Spinal cord (tissue), 10 donors: ENCODE measurements at places on chromosomes 7 and 10. TPM values are rescaled to one million over a fixed set of nuclear protein-coding genes. Genes with fewer than 3 reads are reported as not detected.

MYO1G gene
- total RNA-seq: 1.4 TPM

ADARB2 gene
- total RNA-seq: 4.1 TPM

MYOF gene
- 45.8 TPM for total RNA-seq

FAM25C gene
- total RNA-seq: not detected

EGR2 gene
- total RNA-seq: 3.9 TPM

SLC18A2 gene
- 1.9 TPM for total RNA-seq

WAPL gene
- 42.6 TPM for total RNA-seq

EFCAB10 gene
- 5.2 TPM for total RNA-seq

POU6F2 gene
- total RNA-seq: 1.3 TPM

ADRB1 gene
- total RNA-seq: 3.2 TPM

SFMBT2 gene
- total RNA-seq: 23.8 TPM

METTL27 gene
- 0.79 TPM for total RNA-seq

LSM8 gene
- total RNA-seq: 48.1 TPM

PNLIPRP1 gene
- not detected for total RNA-seq

FOXI2 gene
- 0.17 TPM for total RNA-seq

- DNase-seq: no peak
Observed at GRCh38 chr10:108848046-108848445, 1075.3 kb downstream of the XPNPEP1 start.

GRCh38 chr7:39937366-39938153, 12.5 kb upstream of the CDK13 start:
- no peak for DNase-seq

DNA sequence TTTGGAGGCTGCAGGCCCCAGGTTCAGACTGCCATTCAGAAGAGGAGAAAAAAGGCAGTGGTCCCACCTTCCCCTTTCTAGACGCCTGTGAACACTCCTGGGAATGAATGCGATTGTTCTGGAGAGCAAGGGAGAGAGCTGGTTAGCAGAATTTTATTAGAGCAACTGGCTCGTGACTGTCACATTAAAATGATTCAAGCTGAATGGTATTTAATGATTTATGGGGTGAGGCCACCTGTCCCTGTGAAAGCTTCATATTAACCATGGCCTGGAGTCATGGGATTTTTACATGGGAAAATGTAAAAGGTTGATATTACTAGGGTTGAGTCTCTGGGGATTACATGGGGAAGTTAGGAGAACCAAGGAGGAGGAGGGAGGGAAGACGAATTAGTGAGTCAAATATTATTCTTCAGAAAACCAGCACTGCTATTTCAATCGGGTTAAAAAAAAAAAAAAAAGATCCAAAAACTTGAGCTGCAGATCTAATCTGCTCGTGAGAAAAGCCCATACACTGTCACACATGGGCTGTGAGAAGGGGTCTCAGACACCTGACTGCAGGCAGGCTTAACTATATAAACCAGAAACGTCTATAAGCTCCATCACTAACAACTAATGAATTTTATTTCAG, 8.3 kb downstream of the CXCL12 start:
- peak; percentile 43 for DNase-seq

GRCh38 chr10:101285519-101286070, 56.3 kb upstream of the LBX1 start:
- DNase-seq: no peak

GRCh38 chr7:13872709-13873108, 116.8 kb downstream of the ETV1 start:
- DNase-seq: no peak

GRCh38 chr7:151014950-151015349, 9.3 kb downstream of the ATG9B start:
- no peak for DNase-seq

DNA sequence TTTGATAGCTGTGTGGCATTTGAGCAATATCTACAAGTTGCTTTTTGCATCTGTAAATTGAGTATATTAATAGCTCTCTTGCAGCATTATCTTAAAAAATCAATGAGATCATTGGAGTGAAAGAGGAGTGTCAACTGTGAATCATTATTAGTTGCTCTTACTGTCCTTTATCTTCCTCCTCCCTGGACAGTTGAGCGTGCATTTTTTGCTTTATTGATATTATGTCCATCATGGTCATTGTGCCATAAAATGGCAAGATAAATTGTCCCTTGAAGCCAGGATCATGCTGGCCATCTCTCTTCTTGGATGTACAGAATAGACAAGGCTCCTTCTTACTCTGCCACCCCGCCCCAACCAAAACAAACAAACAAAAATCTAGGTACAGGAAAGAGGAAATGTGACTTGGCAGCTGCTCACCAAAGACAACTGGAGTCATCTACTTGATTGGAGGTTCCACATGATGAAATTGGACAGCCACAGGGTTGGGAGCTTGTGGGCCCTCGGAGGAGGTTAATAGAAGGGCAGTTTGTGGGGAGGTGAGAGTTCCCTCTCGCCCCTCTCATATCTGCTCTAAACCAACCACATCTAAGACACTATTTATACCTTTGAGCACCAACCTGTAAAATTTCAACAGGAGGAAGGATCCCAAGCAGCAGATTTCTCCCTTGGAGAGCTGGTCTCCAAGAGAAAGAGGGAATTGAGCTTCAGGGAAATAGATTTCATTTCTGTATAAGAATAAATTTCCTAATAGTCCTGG, 252.7 kb downstream of the SKIDA1 start:
- no peak for DNase-seq

- DNase-seq: no peak
Observed at GRCh38 chr7:105600720-105601550, 19.6 kb upstream of the EFCAB10 start.

GRCh38 chr10:102775935-102776669, 32.4 kb downstream of the WBP1L start:
- DNase-seq: no peak

DNA sequence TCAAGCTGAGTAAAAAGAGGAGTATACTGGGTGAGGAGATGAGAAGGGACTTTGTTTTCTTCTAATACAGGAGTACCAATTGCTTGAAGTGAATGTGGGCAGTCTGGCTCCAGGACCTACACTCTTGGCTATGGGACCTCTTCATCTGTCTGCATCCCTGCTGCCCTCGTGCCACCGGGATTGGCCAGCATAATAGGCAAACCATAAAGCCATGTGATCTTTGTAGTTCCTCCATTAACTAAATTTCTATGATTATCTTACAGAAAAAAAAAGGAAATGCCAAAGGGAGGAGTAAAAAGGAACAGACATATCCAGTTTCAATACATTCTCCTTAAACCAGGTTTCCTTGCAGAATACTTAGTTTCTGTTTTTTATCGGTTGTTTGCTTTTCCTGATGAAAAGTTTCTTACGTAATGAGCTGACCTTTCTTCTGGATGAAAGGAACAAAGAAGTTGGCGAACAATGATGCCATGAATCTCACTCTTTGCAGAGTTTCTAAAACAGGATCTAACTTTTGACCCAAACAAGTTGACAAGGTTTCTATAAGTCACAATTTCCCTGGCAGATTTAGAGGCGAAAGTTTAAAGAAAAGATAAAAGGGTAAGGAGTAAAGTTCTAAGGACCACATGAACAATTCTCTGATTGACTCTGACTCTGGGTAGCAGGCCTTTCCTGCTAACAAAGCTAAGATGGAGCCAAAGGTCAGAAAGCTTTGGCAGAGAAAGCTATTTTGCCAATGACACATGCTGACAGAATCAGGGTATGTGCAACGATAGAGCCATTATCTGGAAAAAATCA, 54.1 kb downstream of the LAMB1 start:
- DNase-seq: no peak

DNA sequence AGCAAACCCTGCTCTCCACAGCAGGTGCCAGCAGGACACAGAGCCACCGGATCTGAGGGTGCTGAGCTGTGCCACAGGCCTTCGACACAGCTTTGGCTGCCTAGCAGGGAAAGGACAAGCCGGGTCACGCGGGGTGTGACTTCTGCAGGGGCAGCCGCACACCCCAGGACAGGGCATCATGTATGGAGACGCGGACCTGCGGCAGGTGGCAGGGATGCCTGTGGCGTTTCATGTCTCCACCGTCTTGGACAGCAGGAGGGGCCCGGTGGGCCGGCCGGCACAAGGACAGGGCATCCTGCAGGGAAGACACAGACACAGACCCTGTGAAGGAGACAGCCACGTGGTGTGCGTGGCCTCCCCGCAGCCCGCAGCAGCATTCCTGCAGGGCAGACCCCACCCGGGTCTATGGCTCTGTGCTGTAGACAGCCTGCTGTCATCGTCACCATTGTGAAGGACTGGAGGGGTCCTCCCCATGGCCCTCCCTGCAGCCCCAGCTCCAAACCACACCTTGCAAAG, 109.2 kb downstream of the PDGFA start:
- no peak for DNase-seq
